ENCODE measurements at places on chromosomes 6 and 20. TPM values are rescaled to one million over a fixed set of nuclear protein-coding genes. Genes with fewer than 3 reads are reported as not detected.

DNA sequence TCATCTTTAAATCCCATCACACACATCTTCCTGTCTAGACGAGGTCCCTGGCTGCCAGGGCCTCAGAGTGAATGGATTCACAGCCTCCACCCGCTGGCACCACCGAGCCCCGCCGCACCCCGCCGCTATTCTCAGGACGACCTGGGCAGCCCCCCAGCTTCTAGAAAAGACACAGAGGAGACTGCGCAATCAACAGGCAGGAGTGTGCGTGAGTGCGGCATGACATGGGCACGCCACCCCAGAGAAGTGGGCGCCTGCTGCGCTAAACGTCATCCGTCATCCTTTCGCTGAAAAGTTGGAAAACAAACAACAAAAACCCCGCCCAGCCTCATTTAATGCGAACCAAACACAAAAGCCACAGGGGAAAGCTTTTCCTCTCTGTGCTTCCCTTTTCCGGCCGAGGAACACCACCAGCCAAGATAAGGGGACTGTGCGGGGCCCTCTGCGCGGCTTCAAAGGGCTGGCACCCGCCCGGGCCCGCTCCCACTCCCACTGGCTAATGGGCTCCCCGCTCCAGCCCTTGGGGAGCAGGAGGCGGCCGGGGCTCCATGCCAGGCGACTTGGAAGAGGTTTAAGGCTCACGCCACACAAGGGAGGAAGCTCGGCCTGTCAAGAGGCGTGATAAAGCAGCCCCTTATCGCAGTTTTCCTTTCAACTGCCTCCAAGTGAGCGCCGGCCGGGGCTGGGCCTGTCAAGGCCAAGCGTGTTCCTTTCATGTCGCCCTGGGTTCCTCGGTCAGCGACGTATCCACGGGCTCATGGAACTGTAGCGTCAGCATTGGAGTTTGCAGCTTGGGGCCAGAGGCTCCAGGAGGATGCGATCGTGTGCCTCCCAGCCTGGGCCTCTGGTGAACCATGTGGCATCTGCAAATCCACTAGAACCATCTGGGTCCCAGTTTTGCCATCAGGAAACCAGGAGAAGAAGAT lies 50.1 kb downstream of the NFATC2 start:
- DNase-seq: peak; percentile 85

DNA sequence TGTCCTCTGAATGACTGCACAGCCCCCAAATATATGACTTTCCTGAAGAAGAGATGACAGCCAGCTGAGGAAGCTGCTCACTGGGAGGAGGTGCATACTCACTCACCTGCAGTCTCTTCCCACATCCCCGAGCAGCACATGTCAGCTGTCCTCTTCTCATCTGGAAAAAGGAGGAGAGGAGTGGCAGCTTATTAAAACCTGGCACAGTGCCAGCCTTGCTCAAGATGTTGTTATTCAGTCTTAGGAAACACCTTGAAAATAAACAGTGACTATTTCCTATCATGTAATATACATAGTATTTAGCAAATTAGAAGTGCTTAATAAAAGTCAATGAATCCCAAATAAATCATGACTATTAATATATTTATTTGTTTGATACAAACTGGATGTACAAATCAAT lies 232.9 kb downstream of the EPM2A start:
- DNase-seq: no peak

The CAGE1 gene
- total RNA-seq: not detected

GRCh38 chr20:41978246-41978790 lies 360.1 kb upstream of the CHD6 start:
- DNase-seq: no peak

The RBM12 gene
- total RNA-seq: 61.7 TPM

DNA sequence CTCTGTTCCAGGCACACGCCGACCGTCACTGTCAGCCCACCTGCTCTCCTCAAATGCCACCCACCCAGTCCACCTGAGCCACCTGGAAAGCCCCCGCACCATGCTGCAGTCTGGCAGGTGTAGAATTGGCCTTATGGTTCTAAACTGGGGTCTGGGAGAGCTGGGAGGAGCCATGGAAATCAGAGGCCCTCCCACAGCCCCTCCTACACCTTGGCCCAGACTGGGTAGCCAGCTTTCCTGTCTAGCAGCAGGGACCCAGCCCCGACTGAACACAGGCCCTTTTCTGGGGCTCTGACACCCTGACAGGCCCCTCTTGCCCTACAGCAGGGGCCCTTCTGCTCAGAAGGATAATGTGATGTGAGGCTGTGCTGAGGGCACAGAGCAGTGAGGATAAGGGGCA lies 31.1 kb downstream of the LRFN2 start:
- DNase-seq: no peak

The RSPO4 gene
- not detected for total RNA-seq

- DNase-seq: no peak
These were observed 31.2 kb upstream of the NOX3 start for GRCh38 chr6:155486721-155487294.

DNA sequence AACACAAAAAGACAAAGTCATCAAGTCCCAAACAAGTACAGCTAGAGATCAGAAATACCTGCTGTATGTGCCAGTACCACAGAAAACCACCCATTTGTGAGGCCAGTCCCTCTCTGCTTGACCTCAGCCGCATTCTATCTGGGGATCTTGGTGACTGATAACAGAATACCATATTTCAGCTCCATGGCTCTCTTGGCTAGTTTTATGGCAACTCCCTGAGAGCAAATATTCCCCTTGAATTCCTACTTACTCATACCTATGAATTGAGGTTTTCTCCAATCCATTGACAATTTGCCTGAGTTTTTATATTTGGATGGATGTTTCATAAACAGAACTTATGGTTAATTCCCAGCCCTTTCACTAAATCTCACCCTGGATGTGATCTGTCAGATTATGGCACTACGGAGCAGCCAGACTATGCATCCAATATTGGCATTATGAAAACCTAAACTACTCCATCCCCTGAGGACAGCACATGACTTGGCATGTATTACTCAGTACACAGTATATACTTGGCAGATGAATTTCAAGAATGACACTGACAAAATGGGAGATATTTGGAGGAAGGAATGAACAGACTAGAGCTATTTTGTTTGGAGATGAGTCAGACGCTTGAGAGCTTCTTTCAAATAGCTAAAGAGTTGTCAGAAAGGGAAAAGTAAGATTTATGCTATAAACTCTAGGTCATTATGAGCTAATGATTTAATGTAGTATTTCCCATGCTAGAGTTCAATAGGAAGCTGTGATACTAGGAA lies 95.7 kb downstream of the PRDM1 start:
- DNase-seq: no peak

DNA sequence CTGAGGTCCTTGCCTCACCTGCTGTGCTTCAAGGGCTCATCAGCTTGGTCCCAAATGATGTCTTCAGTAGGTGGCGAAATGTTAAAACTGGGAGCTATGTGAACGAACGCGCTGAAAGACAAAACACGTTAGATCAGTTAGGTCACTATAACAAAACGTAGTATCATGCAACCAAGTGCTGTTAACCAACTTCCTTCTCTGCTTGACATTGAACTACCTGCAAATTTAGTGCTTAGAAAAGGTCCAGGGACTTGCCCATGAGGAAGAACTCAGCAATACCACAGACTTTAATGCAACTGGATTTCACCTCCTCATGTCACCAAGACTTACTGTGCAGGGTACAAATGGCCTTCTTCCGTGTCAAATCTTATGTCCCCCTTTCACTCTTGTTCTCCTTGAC lies 24.8 kb downstream of the BACH2 start:
- no peak for DNase-seq

DNA sequence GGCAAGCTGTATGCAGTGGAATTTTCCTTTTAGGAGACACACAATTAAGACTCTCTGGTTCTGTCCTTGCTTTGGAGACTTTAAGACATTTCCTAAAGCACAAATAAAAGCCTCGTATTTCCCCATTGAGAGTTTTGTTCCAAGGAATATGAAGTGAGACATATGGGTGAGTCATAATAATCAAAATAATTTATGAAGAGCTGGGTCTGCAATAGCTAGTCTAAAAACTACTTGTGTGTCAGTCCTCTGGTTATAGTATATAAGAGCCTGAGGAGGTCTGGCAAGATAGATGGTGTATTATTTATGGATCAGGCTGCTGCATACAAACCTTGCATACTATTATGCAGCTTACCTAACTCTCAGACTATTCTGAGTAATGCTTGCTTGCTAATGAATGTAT lies 142.6 kb downstream of the ADGRG6 start:
- DNase-seq: no peak

The PRDM1 gene
- total RNA-seq: 1.3 TPM

GRCh38 chr20:41408986-41409385 lies 42.4 kb upstream of the EMILIN3 start:
- peak; percentile 43 for DNase-seq

- DNase-seq: no peak
These were observed 33.1 kb upstream of the SH3BGRL2 start for GRCh38 chr6:79598012-79598411.

The ANKRD66 gene
- total RNA-seq: not detected

The SEMG1 gene
- not detected for total RNA-seq

DNA sequence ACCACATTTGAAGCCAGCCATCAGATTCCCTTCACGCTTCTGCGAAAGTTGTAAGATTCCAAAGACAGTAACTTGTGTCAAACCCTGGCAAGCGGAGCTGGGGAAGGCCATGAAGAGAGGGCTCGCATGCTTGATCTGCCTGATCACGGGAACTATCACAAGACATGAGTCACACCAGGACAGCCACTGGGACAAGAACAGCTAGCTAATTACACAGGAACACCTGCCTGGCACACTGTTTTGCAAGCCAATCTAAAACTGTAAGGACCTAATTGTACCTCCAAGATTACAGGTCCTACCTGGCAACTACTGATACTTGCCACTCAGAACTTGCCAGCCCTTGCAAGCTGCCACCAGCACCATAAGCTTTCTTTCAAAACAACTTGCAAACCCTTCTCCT lies 289.3 kb downstream of the KIF16B start:
- DNase-seq: no peak

The HCRTR2 gene
- total RNA-seq: not detected

DNA sequence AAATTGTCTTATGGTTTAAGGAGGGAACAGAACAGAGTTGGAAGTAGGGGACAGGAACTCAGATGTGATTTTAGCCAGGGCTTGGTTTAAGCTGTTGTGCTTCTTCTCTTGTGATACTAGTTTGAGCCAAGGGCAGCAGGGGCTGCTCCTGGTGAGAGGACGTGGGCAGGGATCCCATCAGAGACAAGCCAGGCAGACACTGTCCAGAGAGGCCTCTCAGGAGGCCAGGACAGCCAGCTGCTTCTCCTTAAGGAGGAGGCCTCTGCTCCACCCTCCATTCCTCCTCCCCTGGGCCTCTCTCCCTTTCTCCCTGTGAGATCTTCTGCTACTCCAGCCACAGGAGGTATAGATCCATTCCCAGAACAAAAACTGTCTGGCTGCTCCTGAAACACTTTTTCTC lies 108.4 kb upstream of the MLN start:
- DNase-seq: no peak

DNA sequence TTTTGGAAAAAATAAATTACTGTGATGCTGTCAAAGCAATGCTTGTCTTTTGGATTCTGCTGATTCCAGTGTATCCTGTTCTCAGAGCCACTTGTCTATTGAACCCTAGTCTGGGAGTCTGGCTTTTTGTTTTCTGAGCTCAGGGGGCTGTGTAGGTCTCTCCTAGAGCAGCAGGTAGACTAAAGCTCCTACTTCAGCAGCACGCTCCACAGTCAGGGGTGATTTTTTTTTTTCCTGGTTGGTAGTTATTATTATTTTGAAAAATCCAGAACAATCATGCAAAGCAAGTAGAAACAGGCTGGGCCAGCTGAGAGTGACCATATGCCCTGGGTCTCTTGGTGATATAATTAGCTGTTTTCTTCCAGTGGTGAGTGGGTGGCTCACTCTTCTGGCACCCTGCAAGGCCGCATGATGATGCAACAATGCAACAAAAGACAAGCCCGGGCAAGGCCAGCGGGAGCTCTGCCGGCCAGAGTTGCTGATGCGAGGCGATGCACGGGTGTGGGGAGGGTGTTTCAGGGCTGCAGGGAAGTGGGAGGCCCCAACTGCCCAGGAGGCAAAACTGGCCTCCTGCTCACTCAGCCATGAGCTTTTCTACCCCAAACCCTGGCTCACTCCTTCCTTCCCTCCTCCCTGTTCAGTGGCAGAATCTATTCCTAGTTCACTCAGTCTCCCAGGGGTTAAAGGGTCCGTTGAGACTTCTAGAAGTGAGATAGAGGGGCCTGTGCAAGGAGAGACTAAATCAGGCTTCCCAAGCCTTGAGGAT lies 11.5 kb upstream of the CDKN1A start:
- peak; percentile 85 for DNase-seq

GRCh38 chr20:62326959-62327725 lies 24.3 kb downstream of the ADRM1 start:
- DNase-seq: no peak

DNA sequence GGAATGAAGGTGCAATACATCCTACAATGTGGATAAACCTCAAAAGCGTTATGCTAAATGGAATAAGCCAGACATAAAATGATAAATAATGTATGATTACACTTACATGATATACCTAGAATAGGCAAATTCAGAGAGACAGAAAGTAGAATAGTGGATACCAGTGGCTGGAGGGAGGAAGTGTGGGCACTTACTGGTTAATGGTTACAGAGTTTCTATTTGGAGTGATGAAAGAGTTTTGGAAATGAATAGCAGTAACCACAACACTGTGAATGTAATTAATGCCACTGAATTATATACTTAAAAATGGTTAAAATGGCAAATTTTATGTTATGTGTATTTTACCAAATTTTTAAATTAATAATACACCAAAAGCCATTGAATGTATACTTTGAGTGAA lies 71.4 kb upstream of the CST7 start:
- no peak for DNase-seq

DNA sequence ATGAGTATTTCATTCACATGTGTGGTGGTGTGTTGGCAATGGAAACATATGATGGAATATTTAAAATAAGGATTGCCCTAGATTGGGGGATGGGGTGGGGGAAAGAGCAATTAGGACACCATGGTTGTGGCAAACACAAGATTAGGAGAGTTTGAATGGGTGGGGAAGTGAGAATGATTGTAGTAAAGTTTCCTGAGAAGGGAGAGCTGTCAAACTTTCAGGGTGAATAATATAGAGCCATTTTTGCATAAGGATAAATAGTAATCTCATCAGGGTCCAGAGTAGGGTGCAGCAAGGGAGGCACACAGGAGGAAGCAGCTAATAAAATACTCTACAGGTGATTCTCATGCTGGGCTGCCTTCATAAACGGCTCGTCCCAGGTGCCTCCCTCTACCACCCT lies 294.9 kb upstream of the MARCKS start:
- no peak for DNase-seq

GRCh38 chr6:31769684-31770371 lies 7.3 kb downstream of the VWA7 start:
- peak; percentile 54 for DNase-seq

Data from heart left ventricle (tissue), 16 donors.